Naive thymus-derived CD8-positive, alpha-beta T cell (primary cell): ENCODE measurements at places on chromosomes 5 and 9.

DNA sequence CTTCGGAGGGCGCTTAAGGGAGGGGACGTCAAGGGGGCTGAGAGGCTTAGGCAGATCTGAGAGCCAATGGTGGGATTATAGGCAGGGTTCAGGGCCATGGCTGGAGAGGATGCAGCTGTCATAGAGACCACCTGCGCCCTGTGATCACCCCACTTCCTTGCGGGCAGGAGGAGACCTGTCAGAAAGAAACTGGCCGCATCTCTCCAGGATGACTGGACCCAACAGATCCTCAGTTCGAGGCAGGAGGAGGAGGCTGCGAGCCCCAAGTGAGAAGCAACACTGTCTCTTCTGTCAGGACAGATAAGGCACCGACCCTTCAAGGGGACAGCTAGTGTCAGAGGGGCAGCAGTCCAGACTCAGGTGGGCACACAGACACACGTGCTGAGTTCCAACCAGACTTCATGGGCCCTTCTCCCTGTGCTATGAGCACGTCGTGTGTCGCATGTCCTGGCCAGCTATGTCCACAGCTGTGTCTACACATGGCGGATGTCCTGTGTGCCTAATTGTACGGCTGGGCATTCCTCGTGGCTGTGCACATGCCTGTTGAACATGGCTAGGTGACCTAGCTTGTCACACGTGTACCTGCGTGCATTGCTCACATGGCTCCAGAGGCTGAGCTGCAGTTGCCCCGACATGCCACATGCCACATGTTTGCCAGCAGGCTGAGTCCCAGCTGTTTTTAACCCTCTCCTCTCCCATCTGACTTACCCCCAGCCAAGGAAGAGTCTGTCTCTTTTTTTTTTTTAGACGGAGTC, 583 bp upstream of the AQP3 start:
- DNase-seq, result no peak

DNA sequence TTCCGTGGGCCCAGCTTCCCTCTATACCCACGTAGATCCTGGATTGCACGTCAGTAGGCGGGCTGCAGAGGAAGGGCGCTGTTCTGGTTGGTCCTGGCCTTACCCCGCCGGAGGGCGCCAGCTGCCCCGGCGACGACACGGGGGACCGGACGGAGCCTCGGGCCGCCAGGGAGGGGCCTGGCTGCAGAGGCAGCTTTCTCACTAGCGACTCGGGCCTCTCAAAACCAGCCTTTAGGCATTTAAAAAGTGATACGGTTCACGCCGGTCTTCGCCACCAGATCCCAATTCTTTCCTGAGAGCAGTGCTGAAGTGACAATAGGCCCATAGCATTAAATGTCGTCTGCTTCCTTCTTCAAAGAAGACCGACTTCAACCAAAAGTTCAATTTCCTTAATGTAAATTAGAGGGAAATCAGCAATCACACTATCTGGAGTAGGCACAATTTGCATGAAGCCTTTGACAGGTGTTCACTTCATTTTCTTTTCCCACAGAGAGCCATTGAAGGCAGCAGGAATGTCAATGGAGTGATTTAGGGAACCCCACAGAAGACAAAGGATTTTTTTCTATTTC, 17.6 kb upstream of the UBE2D2 start:
- peak; percentile 49 for DNase-seq

GRCh38 chr5:172415362-172416275, 38.7 kb downstream of the SH3PXD2B start:
- no peak for DNase-seq

- no peak for DNase-seq
Measured at GRCh38 chr5:132251220-132251725, 6.2 kb upstream of the PDLIM4 start.

DNA sequence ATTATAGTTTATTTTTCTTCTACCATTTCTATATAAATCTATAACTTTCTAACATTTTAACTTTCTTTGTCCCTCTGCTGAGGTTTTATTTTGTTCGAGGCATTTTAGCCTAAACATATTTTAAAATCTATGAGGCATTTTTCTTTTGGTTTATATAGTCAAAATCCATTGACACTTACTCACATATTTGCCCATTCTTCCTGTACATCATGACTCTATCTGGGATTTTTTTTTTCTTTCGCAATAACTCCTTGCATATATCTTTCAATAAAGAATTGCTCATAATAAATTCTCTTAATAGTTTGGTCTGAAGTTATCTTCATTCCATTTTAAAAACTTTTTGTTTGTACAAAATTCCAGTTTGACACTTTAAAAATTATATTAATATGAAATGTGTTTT, 632.3 kb downstream of the TLE4 start:
- DNase-seq, result no peak

GRCh38 chr5:155575861-155576260, 562.3 kb downstream of the KIF4B start:
- no peak for DNase-seq

DNA sequence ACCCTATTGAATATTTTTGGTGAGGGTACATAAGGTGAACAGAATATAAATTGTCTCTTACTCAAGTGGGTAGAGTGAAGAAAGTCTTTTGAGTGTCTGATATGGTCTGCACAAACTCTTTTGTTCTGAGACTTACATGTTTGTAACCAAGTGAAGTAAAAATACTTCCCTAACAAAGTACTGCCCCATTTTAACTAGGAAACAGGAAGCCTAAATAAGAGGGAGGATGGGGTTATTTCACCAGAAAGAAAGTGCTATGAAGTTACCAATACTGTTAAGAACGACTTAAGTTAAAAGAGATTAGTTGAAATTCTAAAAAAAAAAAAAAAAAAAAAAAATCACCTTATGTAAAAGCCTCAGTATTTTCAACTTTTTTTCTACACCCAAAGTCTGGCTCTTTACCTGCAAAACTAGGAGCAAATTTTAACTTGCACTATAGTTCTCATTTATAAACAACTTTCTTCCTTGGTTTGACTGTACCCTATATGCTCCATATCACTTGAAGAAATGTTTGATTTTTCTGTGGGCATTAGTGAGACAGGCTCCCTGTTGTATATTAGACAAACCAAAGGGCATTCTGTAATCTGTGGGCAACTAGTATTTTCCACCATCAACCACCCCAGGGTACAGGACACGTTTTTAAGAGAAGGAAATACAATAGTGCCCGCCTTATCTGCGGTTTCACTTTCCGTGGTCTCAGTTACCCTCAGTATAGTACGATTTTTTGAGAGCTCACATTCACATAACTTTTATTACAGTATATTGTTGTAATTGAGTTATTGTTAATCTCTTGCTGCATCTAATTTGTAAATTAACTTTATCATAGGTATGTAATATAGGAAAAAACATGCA, 127.7 kb downstream of the NR3C1 start:
- no peak for DNase-seq

GRCh38 chr9:6584881-6585597, 60.5 kb downstream of the GLDC start:
- no peak for DNase-seq

DNA sequence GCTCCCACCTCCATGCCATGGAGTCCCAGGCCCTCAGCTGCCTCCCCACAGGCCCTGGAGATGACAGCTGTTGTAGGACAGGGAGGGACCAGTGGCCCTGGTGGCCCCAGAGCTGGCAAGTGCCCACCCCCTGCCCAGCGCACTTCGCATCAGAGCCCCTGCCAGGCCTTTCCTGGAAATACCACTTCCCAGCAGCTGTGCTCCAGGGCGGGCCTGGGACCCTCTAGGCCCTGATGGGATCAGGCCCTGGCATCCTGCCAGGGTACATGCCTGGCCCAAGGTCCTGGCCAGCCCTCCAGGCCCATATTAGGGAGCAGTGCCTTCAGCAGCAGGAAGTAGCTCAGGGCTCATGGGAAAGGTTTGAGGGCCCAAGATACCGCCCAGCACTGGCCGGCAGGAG, 2.5 kb downstream of the KCNT1 start:
- no peak for DNase-seq
